Dermis blood vessel endothelial cell (primary cell): ENCODE measurements at places on chromosomes 5 and 9.

GRCh38 chr5:88659529-88660263, 223.3 kb downstream of the MEF2C start:
- DNase-seq: no peak

DNA sequence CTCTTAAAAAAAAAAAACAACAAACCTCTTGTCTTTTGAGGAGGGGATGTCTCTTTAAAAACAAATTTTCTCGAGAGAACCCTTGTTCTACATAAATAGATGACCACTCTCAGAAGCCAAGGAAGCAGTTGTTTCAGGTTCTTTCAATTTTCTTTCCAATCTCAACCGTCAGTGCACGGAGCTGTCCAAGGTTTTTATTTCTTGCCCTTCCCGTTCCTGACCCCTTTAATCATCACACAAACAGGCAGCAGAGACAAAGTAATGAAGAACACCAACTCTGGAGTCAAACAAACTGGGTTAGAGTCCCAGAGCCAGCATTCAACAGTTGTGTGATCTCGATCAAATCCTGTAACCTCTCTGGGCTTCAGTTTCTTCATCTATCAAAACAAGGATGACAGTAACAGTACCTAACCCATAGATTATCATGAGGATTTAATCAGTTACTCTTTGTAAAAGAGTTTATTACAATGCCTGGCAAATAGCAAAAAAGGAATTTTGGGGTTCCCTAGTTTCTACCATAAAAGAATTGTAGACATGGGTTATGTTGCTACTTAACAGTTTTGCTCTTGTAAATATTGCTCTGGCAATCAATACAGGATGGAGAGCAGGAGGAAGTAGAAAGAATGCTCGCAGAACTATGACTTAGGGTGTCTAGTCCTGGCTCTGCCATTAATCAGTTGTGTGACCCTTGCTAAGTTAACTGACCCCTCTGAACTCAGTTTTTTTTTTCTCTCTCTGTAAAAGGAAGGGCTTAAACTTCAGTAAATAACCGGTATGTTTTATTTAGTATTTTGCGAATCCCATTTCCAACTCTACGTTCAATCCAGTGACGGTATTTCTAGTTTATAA, 1.0 kb upstream of the NIM1K start:
- peak; percentile 44 for DNase-seq

- no peak for DNase-seq
Observed at GRCh38 chr5:60219921-60220320, 326.4 kb upstream of the PDE4D start.

DNA sequence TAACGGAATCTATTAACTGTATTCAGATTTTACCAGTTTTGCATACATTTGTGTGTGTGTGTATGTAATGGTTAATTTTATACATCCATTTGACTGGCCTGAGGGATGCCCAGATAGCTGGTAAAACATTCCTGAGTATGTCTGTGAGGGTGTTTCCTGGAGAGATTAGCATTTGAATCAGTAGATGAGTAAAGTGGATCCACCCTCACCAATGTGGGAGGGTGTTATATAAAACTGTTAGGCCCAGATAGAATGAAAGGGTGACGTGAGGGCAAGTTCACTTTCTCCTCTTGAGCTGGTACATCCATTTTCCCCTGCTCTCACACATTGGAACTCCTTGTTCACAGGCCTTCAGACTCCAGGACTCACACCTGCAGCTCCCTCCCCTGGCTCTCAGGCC, 88.7 kb downstream of the EMB start:
- DNase-seq: no peak

GRCh38 chr5:81630684-81631083, 120.2 kb downstream of the SSBP2 start:
- DNase-seq: no peak

- no peak for DNase-seq
Observed at GRCh38 chr5:175385691-175386362, 58.2 kb downstream of the DRD1 start.

DNA sequence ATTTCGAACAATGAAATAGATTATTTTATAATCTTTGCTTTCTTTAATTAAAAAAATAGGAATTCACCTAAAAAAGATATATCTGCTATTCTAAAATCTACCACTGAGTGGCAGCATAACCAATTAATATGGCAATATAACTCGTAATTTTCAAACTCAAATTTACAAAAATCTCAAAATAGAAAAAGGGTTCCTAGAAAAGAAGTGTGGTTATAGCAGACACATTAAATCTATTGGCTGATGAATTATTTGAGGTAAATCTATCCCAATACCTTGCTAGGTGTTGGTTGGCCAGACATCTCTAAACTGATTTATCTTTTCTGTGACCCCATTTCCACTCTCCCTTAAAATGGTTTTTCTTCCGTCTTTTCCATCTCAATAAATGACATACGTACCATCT, 30.2 kb upstream of the NRG2 start:
- DNase-seq: peak; percentile 49

GRCh38 chr5:92633875-92634487, 947.0 kb downstream of the NR2F1-AS1 start:
- no peak for DNase-seq

GRCh38 chr5:134175921-134176510, 734 bp downstream of the SKP1 start:
- peak; percentile 48 for DNase-seq

- no peak for DNase-seq
Observed at GRCh38 chr9:38107811-38108304, 38.8 kb upstream of the SHB start.

DNA sequence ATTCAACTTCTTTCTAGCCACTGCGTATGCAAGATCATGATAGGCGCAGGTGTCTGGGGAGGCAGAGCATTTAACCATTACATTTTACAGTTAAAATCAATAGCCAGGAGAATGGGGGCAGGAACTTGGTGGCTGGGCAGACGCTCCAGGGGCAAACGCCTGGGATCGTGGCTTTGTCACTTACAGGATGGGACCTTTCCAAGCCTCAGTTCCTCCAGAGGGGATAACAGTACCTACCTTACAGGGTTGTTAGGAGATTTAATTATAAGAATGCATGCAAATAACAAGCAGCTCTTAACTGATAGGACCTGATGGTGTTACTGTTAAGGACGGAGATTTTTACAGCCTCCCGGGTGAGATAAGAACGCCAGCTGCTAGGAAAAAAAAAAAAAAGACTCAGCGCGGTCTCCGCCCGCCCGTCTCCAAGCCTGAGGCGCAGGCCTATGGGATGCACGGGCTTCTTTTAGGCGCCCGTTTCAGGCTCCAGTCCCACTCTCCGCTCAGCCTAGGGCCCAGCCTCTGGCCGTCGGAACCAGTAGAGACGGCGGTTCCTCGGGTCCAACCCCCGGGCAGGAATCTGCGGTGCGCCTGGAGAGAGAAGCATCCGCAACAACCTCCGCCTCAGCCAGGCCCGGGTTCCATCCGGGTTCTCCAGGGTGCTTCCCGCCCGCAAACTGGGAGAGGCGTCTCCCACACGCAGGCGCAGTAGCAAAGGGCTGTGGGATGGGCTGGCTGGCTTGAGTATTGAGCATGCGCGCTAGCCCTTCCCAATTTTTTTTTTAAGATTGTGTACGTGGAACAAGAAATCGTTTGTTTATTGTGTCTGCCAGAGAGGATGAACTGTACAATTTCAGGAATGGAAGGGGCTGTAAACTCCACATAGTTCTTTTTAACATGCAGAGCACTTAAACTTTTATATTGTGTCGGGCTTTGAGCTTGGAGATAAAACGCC, at the start of gene FAM200C:
Gene FAM200C (minus strand): TSS at position 653 of the 952 bp plus-strand sequence. CDS start 4,564 bp downstream, outside the sequence.
- peak; percentile 95 for DNase-seq

DNA sequence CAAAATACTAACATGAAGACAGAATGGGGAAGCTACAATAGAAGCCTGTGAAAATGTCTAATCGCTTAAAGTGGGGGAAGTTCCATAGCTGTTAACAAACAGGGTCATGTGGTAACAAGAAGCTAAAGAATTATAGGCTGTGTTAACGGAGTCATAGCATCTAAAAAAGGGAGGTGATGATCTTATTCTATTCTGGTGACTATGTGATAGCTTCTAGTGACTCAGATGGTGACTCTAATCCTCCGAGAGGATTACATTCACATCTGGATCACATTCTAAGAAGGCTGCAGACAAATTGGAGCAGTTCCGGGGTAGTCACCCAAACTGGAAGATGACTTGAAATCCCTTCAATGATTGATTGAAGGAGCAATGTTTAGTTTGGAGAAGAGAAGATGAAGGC, 142.1 kb downstream of the LIFR start:
- DNase-seq: no peak

DNA sequence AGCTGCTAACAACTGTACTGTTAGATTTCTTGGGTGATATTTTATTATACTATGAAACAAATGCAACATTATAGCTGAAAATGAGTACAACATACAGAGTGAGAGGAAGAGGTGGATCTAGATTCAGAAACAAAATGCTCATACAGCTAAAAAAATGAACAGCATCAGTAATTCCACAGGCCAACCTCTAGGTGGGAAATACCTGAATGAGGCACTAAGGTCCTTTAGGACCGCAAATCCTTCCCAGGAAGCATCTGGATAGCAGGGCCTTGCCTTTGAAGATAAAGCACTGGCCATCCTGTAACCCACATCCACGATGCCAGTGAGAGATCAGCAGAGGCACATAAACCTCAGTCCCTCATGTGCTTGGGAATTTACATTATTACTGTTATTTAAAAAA, 310.8 kb downstream of the YTHDC2 start:
- DNase-seq: no peak

GRCh38 chr5:64826541-64826940, 57.8 kb downstream of the CWC27 start:
- no peak for DNase-seq

DNA sequence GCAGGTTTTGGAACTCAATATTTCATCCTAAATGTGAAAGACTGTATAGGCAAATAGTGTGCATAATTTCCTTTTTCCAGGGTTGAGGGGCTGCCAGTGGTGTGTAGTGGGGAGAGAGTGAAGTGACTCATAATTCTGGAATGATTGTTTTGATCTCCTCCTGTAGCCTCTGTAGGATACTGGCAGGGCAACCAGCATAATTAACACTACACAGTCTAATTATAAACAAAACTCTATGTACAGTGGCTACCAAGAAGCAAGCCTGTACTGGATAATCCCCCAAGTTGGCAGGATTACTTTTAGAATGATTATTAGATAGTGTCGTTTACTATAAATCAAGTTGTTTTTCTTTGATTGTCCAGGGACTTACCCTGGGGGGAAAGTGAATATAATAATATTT, 32.2 kb downstream of the LNPEP start:
- peak; percentile 83 for DNase-seq

DNA sequence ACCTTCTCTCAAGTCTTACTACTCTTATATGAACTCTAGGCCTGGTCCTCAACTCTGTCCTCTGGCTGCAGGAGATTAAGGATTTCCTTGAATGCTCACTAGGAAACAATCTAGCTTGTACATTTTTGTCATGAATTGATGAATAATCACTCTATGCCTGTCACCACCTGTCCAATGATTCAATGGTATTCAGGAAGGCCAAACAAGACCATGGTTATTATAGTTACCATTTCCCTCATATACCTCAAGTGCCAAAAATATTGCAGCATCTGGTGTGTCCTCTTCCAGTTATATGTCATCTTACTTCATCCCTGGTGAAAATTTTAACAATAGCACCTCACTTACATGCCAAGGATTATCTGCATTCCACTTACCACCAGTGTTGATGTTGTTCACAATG, 179.0 kb upstream of the MOCS2 start:
- DNase-seq: peak; percentile 7

GRCh38 chr5:180739271-180739670, 587 bp downstream of the OR2Y1 start:
- DNase-seq: no peak

GRCh38 chr5:94849821-94850736, 231.6 kb downstream of the SLF1 start:
- peak; percentile 51 for DNase-seq

- no peak for DNase-seq
Observed at GRCh38 chr5:30808996-30809395, 384.5 kb upstream of the CDH6 start.

DNA sequence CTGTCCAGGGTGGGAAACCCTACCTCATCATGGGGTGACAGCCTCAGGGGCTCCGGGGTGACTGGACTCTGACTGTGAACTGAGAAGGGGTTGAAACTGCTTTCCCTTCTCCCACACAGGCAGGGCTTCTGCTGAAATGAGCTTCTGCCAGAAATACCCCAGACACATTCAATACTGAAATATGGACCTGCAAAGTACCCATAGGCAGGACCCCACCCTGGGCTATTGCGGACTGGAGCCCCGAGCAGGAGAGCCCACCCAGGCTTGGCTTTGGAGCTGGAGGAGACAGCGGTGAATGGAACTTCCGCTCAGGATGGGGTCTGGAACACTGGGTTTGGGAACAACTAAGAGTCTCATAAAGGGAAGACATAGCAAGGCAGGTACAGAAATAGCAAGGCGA, 37.5 kb downstream of the IRX2 start:
- DNase-seq: no peak

GRCh38 chr5:43007246-43007910, 32.7 kb downstream of the ANXA2R start:
- peak; percentile 93 for DNase-seq

- no peak for DNase-seq
Observed at GRCh38 chr5:164090358-164090757, 584.9 kb downstream of the MAT2B start.

- no peak for DNase-seq
Observed at GRCh38 chr5:101611039-101611438, 685.0 kb downstream of the SLCO4C1 start.

DNA sequence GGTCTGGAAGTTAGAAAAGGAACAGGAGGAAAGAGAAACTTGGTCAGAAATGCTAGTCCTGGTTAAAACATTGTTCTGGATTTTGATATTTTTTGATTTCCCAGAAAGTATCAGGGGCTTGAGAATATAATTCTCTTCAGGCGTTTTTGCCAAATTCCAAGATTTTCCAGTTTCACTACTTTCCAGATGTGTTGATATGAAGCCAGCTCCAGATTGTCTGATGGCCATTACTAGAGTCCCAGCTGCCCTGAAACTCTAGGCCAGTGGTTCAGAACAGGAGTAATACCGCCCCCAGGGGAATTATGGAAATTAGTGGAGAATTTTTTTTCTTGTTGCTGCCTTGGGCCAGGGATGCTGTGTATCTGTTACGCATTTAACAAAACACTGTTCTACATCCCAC, 88.6 kb downstream of the KCNN2 start:
- DNase-seq: peak; percentile 3

DNA sequence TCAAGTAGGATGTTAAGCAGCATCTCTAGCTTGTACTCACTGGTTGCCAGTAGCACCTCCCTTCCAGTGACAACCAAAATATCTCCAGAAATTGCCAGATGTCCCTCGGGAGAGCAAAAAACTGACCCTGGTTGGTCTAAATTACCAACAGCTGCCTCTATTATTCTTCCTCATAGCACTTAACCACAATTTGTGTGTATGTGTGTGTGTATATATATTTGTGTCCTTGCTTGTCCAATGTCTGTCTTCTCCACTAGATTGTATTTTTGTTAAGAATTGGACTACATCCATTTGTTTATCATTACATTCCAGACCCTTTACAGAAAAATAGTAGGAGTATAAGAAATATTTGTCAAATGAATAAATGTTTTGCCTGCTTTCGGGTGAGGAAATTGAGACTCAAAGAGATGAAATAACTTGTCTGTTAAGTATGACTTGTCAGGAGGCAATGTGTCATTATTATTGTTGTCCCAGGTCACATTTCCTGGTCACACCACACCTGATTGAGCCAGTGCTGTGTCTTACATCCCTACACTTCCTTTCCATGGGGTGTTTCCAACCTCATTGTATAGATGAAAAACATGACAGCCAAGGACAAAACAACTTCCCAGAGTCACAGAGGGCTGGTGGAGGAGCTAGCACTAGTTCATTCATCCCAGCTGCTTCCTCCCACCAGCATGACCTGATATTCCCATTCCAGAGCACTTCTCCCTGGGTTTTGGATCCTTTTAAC, 11.4 kb upstream of the GRPEL2 start:
- peak; percentile 86 for DNase-seq
